CD4-positive, alpha-beta T cell treated with Interleukin-4 for 4 hours (primary cell): ENCODE measurements at places on chromosomes 2 and 18.

- no peak for DNase-seq
These were observed 132.4 kb upstream of the TRIB2 start for GRCh38 chr2:12584338-12584737.

DNA sequence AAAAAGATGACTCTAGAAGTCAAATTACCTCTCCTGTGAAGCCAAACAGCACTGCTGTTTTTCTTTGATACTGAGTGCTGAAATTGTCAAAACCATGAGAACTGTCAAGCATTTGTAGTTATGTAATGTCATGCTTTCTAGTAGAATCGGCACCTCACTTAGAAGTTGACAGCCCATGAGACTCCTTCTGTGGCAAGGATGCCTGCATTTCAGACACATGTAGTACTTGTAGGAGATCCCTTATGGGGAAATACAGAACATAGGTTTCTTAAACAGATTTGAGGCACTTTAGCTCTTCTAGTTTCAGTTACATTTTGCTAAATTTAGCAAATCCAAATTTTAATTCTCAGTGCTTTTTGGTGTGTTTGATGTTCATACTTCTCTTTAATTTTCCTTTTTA, 15.7 kb downstream of the ZNF407 start:
- DNase-seq = no peak

- DNase-seq = no peak
These were observed 472.6 kb upstream of the NETO1 start for GRCh38 chr18:73340135-73340977.

- DNase-seq = no peak
These were observed 63.4 kb upstream of the PLA2R1 start for GRCh38 chr2:160125828-160126227.

- DNase-seq = no peak
These were observed 8.0 kb upstream of the SCN1A start for GRCh38 chr2:166135849-166136258.

- DNase-seq = no peak
These were observed 9.6 kb downstream of the GDF7 start for GRCh38 chr2:20676353-20677215.

DNA sequence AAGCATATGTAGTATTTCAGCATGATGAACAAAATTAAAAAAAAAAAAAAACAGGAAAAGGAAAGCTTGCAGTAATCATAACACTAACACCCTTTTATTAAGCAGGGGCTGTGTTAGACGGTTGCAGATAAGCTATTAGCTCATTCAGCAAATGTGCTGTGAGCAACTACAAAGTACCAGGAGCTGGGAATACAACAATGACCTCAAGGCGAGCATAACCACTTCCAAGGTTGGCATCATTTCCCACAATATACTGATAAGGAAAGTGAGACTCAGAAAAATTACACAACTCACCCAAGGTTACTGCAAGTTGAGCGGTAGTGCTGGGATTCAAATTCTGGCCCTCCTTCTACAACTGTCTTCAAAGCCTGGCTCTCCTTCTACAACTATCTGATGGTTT, 38.2 kb upstream of the ACTR3 start:
- no peak for DNase-seq

- DNase-seq = peak; percentile 78
These were observed 5.3 kb downstream of the CD8A start for GRCh38 chr2:86785456-86785855.
